A549 treated with AZD2906 at 1 μM for 4 hours (cell line): ENCODE measurements at places on chromosomes 7 and 10. TPM values are rescaled to one million over a fixed set of nuclear protein-coding genes. Genes with fewer than 3 reads are reported as not detected.

Gene PRF1
- 0.03 TPM in 1 of 5 replicates, not detected in the others for total RNA-seq

Gene ATOH7
- 0.08 to 0.36 TPM (median 0.21 TPM) in 5 replicates for total RNA-seq

Gene GIMAP2
- not detected in 5 replicates for total RNA-seq

Gene JAKMIP3
- total RNA-seq = 0.68 to 1.1 TPM (median 1.00 TPM) in 5 replicates
